ENCODE measurements at places on chromosomes 3 and 15.

- DNase-seq = no peak
These were observed 253.2 kb downstream of the NR2F2 start for GRCh38 chr15:96583671-96584070.

- DNase-seq = no peak
These were observed 5.5 kb downstream of the GRIP2 start for GRCh38 chr3:14534516-14535191.

- no peak for DNase-seq
These were observed 33.1 kb upstream of the CCDC50 start for GRCh38 chr3:191296041-191296541.

DNA sequence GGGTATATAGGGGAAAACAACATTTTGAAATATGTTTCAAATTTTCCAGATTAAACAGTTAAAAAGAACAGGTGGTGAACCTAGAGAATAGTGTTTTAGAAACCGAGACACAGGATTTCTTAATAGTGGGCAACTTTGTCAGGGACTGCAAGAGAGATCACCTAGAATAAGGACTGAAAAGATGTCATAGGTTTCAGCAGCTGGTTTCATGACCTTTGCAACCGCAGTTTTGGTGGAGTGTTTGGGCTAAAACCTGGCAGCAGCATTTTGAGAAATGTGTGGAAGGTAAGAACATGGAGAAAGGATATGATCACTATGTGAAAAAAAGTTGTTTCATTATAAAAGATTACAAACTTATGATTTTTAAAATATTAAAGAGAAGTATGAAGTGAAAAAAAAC is 34.9 kb downstream of the PRKCI start:
- no peak for DNase-seq

All from fibroblast of skin of scalp (primary cell).